ENCODE measurements at places on chromosomes 12 and 14.
A peak's percentile ranks its signal among the peaks of the same experiment; 100 is the strongest.

DNA sequence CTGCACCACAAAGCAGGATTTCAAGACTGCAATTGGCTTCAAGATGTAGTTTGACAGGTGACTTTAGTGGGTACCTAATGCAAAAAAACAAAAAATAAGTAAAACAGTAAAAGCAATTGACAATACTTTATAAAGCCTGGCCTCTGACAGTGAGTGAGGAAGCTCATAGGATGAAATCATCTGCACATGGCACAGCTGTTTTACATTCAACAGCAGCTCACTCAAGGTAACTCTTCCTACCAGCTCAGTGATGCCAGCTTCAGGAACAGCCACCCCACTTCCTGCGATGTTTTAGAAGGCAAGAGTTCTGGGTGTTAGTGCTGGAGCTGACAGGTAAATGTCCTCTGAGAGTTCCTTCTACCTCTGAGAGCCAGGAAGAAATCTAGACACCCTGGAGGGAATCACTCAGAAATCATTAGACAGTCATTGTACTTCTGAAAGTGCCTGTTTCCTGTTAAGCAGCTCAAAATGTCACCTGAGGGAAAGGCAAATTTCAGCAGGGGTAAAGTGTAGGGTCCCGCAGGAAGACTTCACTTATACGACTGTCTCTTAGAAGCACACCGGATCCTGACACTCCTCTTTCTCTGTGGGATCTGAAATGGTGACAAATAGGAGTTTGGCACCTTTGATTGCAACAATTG lies 99.9 kb downstream of the FOXN3 start:
- DNase-seq = no peak

- peak; percentile 33 for DNase-seq
Measured at GRCh38 chr12:72264548-72265175, 7.5 kb upstream of the TRHDE start.

GRCh38 chr12:3308609-3309008 lies 182.4 kb upstream of the PRMT8 start:
- DNase-seq = no peak

GRCh38 chr12:74890237-74890599 lies 319.4 kb downstream of the KCNC2 start:
- DNase-seq = no peak

DNA sequence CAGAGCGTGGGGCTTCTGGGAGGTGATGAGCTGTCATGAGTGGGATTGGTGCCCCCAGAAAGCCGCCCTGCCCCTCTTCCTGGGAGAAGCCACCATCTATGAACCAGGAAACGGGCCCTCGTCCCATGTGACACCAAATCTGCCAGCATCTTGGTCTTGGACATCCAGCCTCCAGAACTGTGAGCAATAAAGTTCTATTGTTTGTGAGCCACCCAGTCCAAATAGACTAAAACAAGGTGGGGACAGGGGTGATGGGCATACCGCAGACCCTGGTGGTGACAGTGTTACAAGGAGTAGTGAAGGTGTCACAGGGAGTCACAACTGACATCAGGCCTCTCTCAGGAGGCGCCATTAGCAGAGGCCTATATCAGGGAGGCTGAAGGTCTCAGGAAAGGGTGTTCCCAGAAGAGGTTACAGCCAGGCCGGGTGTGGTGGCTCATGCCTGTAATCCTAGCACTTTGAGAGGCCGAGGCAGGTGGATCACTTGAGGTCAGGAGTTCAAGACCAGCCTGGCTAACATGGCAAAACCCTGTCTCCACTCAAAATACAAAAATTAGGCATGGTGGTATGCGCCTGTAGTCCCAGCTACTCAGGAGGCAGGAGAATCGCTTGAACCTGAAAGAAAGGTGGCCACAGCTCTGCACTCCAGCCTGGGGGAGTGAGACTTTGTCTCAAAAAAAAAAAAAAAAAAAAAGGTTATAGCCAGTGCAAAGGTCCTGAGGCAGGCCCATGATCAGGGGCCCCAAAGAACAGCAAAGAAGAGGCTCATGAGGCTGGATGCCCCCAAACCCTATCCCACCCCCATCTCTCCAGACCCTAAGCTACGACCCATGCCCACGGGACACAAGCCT lies 53.0 kb downstream of the NCOR2 start:
- no peak for DNase-seq

DNA sequence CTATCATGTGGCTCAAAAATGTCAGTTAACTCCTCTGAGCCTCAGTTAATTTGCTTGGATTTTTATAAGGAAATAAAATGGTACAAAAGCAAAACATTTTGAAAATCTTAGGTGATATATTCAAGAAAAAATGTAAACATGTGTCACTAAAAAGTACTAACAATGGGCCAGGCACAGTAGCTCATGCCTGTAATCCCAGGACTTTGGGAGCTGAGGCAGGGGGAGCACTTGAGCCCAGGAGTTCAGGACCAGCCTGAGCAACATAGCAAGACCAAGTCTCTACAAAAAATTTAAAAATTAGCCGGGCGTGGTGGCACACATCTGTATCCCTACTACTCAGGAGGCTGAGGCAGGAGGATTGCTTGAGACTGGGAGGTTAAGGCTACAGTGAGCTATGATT lies 25.7 kb downstream of the AQP6 start:
- DNase-seq = no peak

DNA sequence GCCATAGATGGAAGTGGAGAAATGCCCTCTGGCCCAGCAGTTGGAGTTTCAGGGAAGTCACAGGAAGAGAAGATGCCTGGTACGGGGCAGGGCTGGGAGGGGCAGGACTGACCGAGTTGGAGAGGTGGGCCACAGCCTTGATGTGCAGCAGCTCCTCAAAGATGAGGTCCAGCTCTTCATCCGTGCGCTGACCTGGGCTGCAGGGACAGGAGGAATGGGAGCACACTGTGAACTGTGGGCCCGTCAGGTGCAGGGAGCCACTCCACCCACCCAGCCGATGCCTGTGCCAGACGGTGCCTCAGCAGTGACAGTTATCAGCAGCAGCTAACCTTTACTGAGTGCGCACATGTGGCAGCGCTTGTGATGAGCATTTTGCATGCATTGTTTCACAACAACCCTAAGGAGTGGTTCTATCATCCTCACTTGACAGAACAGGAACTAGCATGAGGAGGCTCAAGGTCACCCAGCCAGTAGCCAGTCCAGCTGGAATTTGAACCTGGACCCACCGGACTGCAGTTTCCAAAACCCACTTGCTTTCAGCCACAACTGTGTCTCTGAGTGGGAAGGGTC lies 8.4 kb downstream of the RAPGEF3 start:
- DNase-seq = no peak

DNA sequence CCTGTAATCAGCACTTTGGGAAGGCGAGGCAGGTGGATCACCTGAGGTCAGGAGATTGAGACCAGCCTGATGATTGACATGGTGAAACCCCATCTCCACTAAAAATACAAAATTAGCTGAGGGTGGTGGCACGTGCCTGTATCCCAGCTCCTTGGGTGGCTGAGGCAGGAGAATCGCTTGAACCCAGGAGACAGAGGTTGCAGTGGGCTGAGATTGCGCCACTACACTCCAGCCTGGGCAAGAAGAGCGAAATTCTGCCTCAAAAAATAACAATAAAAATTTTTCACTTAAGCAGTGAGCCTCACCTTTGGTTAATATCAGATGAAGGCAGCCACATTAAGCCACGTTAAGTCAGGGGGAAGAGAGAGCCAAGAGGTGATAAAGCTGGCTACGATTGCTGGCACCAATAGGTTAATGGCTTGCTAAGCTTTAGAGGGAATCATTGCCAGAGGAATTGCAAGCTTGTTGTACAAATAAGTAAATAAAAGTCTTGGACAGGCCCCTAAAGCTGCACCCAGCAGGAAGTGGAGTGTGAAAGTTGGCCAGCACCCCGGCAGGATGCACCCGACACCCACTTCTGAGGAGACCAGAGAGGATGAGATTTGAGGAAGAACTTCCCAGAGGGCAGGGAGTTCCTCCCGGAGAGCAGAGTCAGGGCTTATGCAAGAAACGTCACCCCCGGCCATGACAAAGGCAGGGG lies 41.3 kb upstream of the TESC start:
- DNase-seq = peak; percentile 41

DNA sequence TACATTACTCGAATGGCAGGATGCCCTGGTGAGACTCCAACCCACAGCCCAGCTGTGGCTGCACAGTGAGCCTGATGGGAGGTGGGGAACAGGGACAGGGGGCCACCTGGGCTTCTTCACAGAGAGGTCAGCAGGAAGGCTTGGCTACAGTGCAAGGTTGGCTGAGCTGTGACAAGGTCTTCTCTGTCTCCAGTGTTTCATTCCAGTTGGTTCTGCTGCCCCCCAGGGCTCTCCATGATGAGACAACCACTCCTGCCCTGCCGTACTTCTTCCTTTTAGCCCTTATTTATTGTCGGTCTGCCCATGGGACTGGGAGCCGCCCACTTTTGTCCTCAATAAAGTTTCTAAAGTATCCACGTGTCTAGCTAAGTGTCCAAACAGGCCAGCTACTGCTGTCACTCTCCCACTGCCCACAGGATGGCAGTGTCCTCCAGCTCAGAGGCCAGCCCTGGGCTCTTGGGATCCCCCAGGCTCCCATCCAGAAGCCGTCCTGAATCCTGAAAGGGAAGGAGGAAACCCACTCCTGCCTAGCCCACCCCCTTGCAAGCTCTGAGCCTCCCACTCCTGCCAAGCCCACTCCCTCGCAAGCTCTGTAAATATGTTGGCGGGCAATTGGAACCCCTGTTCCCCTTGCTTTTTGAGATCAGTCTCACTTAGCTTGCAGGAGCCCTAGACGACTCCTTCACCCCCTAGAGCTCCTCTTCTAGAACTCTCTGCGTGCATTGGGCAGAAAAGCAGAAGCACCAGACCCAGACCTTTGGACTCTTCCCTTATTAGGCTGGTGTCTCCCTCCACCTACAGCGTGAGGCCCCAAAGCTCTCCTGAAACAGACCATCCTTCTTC lies 5.4 kb downstream of the C1QL4 start:
- DNase-seq = peak; percentile 13

DNA sequence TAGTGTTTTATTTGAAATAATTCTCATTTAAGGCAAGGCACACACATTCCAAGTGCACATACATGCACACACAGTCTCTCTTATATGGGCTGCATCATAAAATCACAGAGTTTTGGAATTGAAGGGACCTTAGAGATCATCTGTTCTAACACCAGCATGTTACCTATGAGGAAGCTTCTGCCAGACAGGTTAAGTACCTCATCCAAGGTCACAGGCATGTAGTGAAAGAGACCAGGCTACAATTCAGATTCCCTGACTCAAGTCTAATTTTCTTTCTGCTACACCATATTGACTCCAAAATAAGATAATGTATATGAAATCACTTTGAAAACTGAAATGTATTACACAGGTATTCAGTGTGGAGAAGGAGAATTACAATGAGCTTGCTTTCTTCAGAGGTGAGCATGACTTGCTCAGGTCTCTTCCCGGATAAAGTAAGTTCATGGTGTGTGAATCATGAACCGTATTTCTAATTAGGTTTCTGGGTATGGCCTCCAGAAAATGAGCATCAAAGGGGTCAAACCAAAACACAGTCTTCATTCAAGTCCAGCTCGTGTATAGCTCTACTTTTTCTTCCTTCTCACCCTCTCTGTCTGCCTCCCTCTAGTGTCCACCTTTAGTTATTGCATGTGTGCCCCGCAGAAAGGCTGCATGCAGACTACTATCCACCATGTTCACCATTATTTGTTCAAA lies 411.9 kb downstream of the FUT8 start:
- DNase-seq = peak; percentile 76

DNA sequence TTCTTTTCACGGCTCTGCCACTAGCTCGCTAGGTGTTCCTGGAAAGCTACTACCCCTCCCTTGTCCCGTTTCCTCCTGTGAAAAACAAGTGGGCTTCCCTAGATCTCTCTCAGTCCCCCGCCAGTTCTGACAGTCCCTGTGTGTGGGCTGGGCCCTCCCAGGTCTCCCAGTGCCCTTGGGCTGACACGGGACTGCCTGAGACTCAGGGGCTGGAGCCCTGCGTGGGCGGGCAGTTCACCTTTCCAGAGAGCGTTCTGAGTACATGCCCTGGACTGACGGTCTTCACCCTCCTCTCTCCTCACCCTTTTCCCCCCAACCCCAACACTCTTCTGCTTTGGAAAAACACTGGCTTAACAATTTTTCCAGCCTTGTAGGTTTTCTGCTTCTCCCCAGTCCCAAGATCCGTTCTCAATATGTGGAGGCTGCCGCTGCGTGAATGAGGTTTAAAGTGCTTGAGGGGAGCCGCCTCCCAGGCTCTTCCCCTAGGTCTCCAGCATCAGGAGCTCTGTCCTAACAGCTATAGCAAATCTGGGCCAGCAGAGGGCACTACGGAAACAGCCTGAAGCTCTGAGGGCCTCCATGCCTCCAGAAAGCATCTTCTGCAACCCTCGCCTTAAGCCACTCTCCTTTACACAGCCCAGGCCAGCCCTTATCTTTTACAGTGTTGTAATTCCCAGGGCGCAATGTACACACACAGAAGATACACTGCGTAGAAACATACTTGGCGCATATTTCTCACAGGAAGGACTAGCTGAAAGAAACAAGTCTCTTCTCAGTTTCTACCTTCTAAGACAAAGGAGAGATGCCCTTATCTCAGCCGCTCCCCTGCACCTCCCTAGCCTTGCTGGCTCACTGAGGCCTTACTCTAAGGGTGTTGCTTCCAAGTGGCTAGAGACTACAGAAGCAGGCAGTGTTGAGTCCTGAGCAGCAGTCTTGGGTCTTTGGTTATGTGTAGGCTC lies 10.4 kb upstream of the DCD start:
- no peak for DNase-seq

GRCh38 chr12:120079411-120080400 lies 36.8 kb downstream of the RAB35 start:
- DNase-seq = no peak

- peak; percentile 4 for DNase-seq
Measured at GRCh38 chr12:66188584-66189485, at the start of gene IRAK3. Gene IRAK3, plus strand, starts transcription at chr12:66189214. Its CDS starts 86 bp downstream, at chr12:66189300.

DNA sequence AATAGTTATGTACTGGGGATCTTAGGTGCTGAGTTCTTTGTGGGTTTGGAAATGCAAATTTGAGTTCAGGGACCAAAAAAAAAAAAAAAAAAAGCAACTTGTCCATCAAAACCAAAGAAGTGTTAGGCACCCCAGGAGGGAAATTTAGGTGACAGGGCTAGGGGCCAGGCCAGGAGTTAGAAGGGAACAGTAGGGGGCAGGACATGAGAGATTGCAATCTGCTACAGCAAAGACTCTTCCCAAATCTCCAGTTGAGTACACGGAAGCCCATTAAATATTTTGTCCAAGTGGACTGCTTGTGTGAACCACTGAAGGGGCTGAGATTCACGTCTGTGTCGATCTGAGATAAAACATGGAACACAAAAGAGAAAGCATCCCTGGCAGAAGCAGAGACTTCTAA lies 52.8 kb downstream of the TSPAN19 start:
- DNase-seq = no peak

GRCh38 chr12:57469296-57470164 lies 9.9 kb downstream of the GLI1 start:
- DNase-seq = no peak

DNA sequence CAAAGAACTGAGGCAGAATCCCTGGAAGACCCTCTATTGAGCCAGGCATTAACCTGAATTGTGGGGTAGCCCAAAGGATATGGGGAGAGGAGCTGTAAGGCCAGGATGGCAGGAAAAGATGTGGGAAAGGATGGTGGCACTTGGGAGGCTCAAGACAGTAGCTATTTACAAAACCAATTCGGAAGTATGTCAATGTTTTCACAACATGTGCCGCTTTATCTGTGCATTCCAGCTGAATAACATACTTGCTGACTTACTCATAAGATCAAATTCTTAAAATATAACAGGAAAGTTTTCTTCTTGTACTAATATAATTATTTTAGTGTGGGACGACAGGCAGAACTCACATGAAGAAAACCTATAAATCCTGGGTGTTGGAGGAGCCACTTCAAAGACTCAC lies 10.6 kb downstream of the BBS10 start:
- no peak for DNase-seq
